ENCODE measurements at places on chromosomes 3 and 15.

GRCh38 chr3:121724130-121724529, 25.4 kb downstream of the GOLGB1 start:
- DNase-seq, result no peak

- no peak for DNase-seq
Observed at GRCh38 chr3:128624526-128625138, 26.0 kb downstream of the RPN1 start.

DNA sequence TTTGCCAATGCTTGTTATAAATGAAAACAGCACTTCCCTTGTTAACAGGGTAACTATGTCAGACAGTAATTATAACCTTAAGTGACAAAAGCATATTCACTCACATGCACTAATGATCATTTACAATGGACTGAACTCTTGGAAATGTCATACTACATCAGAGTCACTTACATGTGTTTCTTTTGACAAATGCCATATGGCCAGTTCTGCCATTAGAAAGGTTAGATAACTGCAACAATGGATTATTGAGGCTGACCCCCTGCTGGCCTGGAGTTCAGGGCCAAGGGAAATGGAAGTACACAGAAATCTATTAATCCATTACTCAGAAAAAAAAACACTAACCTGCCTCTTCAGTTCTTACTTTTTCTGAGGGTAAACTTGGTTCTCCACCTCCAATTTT, 313.4 kb downstream of the CNTN3 start:
- DNase-seq, result no peak

- peak; percentile 99 for DNase-seq
Observed at GRCh38 chr3:53891497-53892285, at the start of gene SELENOK. SELENOK (minus strand) TSS chr3:53891859.

- DNase-seq, result no peak
Observed at GRCh38 chr15:22944651-22945050, 35.5 kb downstream of the CYFIP1 start.

DNA sequence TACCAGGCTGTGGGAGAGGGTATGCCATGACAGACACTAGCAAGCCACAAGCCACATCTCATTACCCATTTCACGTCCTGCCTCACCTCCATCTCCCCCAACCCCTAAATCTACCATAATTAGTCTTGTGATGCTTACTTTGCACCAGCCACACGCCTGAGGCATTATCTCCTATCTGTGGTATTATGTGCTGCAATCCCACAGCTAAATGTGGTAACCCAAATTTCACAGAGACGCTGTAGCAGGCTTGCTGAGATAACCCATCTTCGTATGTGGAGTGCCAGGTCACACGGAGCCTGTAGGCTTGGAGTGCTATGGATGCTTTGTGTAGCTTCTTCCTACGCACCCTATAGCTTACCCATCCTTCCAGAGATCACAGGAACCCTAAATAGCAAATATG, 256.7 kb upstream of the KCNH8 start:
- DNase-seq, result peak; percentile 3

DNA sequence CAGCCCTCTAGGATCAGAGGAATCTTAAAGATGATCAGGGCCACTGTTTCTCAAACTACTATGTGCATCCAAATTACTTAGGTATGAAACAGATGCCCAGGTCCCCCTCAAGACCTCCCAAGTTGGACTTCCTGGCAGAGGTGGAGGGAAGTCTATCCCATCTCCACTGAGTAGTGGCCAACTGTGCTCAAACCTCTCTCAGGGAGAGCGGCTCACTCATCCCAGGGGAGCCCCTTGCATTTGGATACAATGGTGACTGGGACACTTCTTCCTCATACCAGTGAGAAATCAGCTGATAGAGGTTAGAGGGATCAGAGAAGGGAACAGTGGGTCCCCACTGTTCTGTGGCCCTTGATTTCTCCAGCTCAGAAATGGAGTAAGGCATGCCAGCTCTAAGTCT, 8.7 kb upstream of the WNT7A start:
- DNase-seq, result no peak

- DNase-seq, result no peak
Observed at GRCh38 chr3:58576716-58577115, 475 bp downstream of the FAM107A start.

- DNase-seq, result peak; percentile 54
Observed at GRCh38 chr3:156483426-156483825, 71.5 kb downstream of the SSR3 start.

GRCh38 chr3:11553436-11554235, 90.1 kb downstream of the VGLL4 start:
- DNase-seq, result no peak
